ENCODE measurements at places on chromosomes 3 and 15. TPM values are rescaled to one million over a fixed set of nuclear protein-coding genes. Genes with fewer than 3 reads are reported as not detected.

SLC6A1 gene
- 16.0 TPM for polyA plus RNA-seq

FBXO40 gene
- polyA plus RNA-seq, result not detected

MUC20 gene
- polyA plus RNA-seq, result 9.3 TPM

RPUSD3 gene
- polyA plus RNA-seq, result 22.7 TPM

PAQR9 gene
- 3.6 TPM for polyA plus RNA-seq

ETFA gene
- polyA plus RNA-seq, result 337 TPM

GOLGA6L9 gene
- 1.0 TPM for polyA plus RNA-seq

POLQ gene
- 0.27 TPM for polyA plus RNA-seq

SMCO1 gene
- not detected for polyA plus RNA-seq

CAV3 gene
- not detected for polyA plus RNA-seq

NANOGP8 gene
- polyA plus RNA-seq, result not detected

NDN gene
- polyA plus RNA-seq, result 4.1 TPM

FOXB1 gene
- polyA plus RNA-seq, result not detected

STAC gene
- polyA plus RNA-seq, result 0.28 TPM

VGLL3 gene
- 0.08 TPM for polyA plus RNA-seq

TGM5 gene
- not detected for polyA plus RNA-seq

COL6A5 gene
- not detected for polyA plus RNA-seq

MYRIP gene
- 7.4 TPM for polyA plus RNA-seq

B3GNT5 gene
- polyA plus RNA-seq, result 0.23 TPM

PRTG gene
- 0.05 TPM for polyA plus RNA-seq

REC114 gene
- not detected for polyA plus RNA-seq

CSPG4 gene
- 0.36 TPM for polyA plus RNA-seq

SLC27A2 gene
- 102 TPM for polyA plus RNA-seq

PCLAF gene
- 3.7 TPM for polyA plus RNA-seq

HCN4 gene
- not detected for polyA plus RNA-seq

UROC1 gene
- 20.0 TPM for polyA plus RNA-seq

PLA1A gene
- polyA plus RNA-seq, result 30.6 TPM

SLC28A1 gene
- 21.9 TPM for polyA plus RNA-seq

KLHL25 gene
- polyA plus RNA-seq, result 3.8 TPM

OIP5 gene
- polyA plus RNA-seq, result 1.6 TPM

PLA2G4E gene
- polyA plus RNA-seq, result not detected

SLC35G2 gene
- polyA plus RNA-seq, result 1.2 TPM

LMAN1L gene
- polyA plus RNA-seq, result not detected

MAGEL2 gene
- polyA plus RNA-seq, result 0.02 TPM

LOXL1 gene
- polyA plus RNA-seq, result not detected

LPP gene
- 3.3 TPM for polyA plus RNA-seq

LRRIQ4 gene
- not detected for polyA plus RNA-seq

CYB561D2 gene
- 28.2 TPM for polyA plus RNA-seq

KIF7 gene
- 0.44 TPM for polyA plus RNA-seq

STAB1 gene
- 42.0 TPM for polyA plus RNA-seq

TP63 gene
- 0.05 TPM for polyA plus RNA-seq

OCA2 gene
- polyA plus RNA-seq, result 0.04 TPM

STRA6 gene
- polyA plus RNA-seq, result not detected

CLEC3B gene
- 28.8 TPM for polyA plus RNA-seq

CATSPER2 gene
- 0.74 TPM for polyA plus RNA-seq

EFHB gene
- 0.05 TPM for polyA plus RNA-seq

CPB1 gene
- 0.57 TPM for polyA plus RNA-seq

GOLGA8S gene
- 0.03 TPM for polyA plus RNA-seq

All from liver (tissue), 10 donors.